ENCODE measurements at places on chromosomes 13 and 19.

DNA sequence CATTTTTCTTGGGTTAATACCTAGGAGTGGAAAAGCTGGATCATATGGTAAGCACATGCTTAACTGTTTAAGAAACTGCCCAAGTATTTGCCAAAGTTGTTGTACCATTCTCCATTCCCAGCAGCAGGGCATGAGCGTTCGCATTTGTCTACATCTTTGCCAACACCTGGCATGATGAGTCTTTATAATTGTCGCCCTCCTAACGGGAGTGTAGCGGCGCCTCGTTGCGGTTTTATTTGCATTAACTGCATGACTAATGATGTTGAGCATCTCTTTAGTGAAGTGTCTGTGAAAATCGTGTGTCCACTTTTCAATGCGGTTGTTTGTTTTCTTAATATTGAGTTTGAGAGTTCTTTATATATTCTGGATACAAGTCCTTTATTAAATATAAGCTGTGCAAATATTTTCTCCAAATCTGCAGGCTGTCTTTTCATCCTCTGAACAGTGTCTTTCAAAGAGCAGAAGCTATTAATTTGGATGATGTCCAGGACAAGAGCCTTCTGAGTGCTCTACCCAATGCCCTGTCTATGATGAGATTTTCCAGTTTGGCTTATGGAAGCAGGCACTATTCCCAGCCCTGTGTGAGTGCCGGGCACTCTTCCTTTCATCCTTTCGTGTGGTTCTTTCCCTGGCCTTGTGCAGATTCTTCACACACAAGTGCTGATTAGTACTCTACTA is 202.0 kb downstream of the FOXO1 start:
- DNase-seq: no peak

DNA sequence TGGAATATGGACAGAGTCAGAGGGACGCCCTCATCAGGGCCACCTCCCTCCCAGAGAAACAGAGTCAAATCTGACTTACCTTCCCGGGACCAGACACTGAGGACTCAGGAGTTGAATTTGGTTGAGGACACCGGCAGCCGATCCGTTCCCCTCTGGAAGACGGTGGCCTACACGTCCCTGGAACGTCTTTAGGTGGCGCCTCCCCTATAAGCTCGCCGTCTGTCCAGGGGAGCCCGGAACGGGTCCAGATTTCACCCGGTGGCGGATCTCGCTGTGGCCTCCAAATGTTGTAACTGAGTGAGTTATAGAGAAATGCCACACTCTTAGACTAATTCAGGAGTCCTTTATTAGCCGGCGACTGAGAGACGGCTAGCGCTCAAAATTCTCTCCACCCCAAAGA is 9.0 kb downstream of the TNFSF14 start:
- no peak for DNase-seq

DNA sequence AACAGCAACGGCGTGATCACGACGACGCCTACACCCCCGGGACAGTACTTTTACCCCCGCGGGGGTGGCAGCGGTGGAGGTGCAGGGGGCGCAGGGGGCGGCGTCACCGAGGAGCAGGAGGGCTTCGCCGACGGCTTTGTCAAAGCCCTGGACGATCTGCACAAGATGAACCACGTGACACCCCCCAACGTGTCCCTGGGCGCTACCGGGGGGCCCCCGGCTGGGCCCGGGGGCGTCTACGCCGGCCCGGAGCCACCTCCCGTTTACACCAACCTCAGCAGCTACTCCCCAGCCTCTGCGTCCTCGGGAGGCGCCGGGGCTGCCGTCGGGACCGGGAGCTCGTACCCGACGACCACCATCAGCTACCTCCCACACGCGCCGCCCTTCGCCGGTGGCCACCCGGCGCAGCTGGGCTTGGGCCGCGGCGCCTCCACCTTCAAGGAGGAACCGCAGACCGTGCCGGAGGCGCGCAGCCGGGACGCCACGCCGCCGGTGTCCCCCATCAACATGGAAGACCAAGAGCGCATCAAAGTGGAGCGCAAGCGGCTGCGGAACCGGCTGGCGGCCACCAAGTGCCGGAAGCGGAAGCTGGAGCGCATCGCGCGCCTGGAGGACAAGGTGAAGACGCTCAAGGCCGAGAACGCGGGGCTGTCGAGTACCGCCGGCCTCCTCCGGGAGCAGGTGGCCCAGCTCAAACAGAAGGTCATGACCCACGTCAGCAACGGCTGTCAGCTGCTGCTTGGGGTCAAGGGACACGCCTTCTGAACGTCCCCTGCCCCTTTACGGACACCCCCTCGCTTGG is 966 bp downstream of the JUNB start:
- peak; percentile 82 for DNase-seq

GRCh38 chr13:40640202-40640601 is 26.2 kb downstream of the FOXO1 start:
- no peak for DNase-seq

- DNase-seq: no peak
These were observed 61.8 kb downstream of the ZNF723 start for GRCh38 chr19:22893855-22894270.

DNA sequence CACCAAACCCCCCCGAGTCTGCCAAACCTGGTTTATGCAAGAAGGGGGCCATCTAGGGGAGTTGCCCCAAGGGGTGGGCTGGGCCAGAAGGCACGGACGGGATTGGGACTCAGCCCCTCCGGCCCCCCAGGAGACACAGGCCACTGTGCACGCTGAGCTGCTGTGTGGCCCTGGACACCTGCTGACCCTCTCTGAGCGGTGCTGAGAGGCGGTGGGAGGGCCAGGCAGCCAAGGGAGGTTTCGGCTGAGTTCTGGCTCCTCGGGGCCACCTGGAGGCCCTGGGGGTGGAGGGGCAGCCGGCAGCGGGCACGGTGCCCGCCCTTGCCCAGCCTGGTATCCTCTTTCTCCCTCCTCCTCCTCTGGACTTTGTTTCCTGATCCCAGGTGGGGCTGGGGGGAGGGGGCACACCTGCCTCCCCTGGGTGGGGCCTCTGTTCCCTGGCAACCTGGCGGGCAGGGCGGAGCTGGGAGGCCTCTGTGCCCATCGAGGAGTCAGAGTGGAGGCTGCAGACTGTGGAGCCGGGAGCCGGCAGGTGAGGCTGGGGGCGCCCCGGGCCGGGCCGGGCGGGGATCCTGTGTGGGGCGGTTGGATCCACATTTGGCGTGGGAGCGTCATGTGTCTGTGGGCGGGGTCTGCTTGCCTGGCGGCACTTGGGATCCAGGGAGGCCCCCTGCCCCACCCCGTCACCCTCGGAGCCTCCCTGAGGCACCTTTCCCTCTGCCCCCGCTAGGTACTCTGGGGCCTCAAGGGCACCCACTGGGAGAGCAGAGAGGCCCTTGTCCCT is at the start of gene MISP:
TSS of gene MISP (plus strand) at position 473 of the 784 bp plus-strand sequence. CDS start 5,835 bp downstream, outside the sequence.
- no peak for DNase-seq

- peak; percentile 44 for DNase-seq
These were observed 59.8 kb downstream of the GGACT start for GRCh38 chr13:100528820-100529219.

GRCh38 chr13:91647361-91647990 is 249.1 kb downstream of the GPC5 start:
- DNase-seq: no peak

- DNase-seq: no peak
These were observed 8.3 kb downstream of the ATP8A2 start for GRCh38 chr13:25380082-25380481.

DNA sequence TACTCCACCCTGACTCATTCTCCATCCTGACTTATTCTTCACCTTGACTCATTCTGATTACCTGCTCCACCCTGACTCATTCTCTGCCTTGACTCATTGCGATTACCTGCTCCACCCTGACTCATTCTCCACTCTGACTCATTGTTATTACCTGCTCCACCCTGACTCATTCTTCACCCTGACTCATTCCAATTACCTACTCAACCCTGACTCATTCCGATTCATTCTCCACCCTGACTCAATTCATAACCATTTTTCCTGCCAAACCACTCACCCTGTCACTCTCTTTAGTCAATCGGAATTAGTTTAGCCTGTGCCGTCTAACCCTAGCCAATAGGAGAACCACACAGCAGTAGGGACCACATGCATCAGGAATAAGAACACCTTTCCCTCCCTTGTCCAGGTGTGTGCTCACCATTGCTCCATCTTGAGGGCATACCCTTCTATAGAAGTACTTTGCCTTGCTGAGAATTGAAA is 1227.4 kb upstream of the PCDH20 start:
- DNase-seq: no peak

- DNase-seq: peak; percentile 84
These were observed 41.4 kb upstream of the SERP2 start for GRCh38 chr13:44331912-44332851.

GRCh38 chr13:57633141-57633949 is 1.8 kb downstream of the PCDH17 start:
- peak; percentile 71 for DNase-seq

- no peak for DNase-seq
These were observed 17.1 kb downstream of the UCHL3 start for GRCh38 chr13:75566658-75567057.

- DNase-seq: no peak
These were observed 12.2 kb downstream of the FPR3 start for GRCh38 chr19:51807111-51807701.

- DNase-seq: no peak
These were observed 31.8 kb downstream of the TFDP1 start for GRCh38 chr13:113616281-113616906.

- peak; percentile 85 for DNase-seq
These were observed 104.7 kb downstream of the RGCC start for GRCh38 chr13:41562083-41562482.

DNA sequence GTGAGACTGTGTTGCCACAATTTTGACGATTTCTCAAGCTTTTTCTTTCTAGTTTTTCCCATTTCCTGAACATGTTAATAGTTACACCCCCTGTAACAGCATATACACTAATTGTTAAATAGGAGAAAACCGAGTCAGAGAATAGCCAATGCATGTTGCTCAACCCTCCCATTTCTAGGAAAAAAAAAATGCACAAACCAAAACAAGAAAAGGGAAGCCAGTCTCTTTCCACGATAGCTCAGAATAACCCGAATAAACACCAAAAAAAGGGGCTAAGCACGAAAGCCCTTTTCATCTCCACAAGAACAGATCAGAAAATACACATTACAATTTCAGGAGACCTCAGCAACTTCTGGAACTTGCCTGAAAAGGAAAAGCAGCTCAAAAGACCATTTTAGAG is 16.3 kb downstream of the LATS2 start:
- DNase-seq: no peak

DNA sequence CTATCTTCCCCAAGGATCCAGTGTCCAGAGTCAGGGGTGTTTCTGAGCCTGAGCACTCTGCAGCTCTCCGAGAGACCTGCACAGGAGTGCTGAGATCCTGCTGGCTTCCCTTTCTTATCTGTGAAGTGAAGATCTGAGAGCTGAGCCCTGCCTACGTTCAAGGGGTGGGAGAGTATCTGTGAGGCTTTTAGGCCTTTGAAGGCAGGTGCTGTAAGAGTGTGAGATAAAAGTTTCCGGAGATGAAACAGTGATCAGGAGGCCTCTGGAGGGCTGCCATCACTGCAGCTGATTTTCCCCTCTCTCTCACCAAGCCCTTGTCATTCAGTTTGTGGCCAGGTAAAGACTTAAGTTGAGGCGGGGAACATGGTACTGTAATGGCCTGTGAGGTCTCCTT is 83.1 kb downstream of the AKAP11 start:
- no peak for DNase-seq

DNA sequence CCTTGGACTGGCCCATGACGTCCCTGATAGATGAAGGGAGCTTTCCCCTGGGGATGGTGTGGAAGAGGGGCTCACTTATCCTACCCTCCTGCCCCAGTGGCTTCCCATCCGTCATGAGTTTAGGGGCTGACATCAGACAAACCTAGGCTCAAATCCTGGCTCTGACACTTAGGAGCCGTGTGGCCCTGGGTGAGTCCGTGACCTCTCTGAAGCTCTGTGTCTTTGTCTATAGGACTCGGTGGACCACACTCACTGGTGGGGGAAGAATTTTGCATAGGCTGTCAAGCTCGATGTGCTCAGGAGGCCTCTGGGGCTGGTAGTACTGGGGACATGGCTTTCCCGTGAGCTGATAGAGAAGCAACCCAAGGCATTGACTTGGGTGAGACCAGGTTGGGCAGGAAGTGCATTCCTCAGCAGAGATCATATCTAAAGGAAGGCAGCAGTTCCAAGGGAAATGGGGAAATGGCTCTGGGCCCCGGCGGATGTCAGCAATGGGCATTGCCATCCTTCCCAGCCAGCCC is 17.4 kb upstream of the AP1M2 start:
- DNase-seq: no peak

- no peak for DNase-seq
These were observed 1027.1 kb upstream of the PCDH9 start for GRCh38 chr13:68257111-68257842.

- DNase-seq: no peak
These were observed 62.7 kb upstream of the TDRD3 start for GRCh38 chr13:60334310-60334709.

- DNase-seq: peak; percentile 87
These were observed at the start of gene ZNF222 for GRCh38 chr19:44025217-44025936. Gene ZNF222, plus strand, starts transcription at chr19:44025379. Its CDS starts 58 bp downstream, at chr19:44025437.

DNA sequence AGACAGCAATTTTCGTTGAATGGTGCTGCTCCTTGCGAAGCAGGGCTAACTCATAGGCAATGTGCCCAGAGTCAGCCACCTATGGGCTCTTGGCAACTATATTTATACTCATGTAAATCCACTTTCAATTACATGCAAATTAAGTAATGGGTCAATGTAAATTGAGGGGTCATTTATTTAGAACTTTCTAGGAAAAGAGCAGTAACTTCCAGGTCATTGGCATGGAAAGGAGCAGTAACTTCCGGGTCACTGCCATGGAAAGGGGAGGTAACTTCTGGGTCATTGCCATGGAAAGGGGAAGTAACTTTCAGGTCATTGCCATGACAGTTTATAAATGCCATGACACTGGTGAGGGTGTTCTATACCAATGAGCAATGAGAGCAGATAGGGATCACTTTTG is 11.6 kb downstream of the KLK4 start:
- DNase-seq: no peak
